Caudate nucleus (tissue), 63 donors: ENCODE measurements at places on chromosomes 2 and 18.

DNA sequence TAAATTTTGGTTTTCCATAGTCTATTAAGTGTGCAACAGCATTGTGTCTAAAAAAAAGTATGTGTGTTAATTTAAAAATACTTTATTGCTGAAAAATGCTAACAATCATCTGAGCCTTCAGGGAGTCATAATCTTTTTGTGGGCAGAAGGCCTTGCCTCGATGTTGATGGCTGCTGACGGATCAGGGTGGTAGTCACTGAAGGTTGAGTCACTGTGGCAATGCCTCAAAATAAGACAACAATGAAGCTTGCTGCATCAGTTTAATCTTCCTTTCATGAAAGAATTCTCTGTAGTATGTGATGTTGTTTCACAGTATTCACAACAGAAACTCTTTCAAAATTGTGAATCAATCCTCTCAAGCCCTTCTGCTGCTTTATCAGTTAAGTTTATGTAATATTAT, 31.3 kb downstream of the HDHD2 start:
- DNase-seq = no peak

- no peak for DNase-seq
Measured at GRCh38 chr18:23900994-23901393, 113.6 kb upstream of the TTC39C start.

DNA sequence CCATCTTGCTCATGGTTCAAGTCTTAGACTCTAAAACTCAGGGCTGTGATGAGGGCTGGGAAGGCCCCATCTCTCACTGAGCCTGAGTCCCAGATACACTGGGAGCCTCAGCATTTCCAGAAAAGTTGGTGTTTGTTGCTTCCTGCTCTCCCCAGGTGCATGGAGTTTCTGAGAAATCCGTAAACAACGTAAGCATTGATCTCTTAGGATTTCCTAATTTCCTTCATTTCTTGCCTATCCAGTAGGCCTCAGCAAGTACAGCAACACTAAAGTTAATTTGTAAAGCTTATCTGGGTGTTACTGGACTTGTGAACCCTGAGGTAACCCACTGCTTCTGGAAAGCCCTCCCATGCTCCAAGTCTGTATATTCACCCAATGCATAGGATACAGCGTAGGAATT, 199.4 kb upstream of the SIX3 start:
- DNase-seq = no peak

GRCh38 chr2:129930451-129930850, 49.0 kb upstream of the RAB6C start:
- no peak for DNase-seq

- no peak for DNase-seq
Measured at GRCh38 chr2:62443471-62443870, 62.5 kb downstream of the TMEM17 start.

- no peak for DNase-seq
Measured at GRCh38 chr2:69765096-69765380, 23.1 kb downstream of the ANXA4 start.

DNA sequence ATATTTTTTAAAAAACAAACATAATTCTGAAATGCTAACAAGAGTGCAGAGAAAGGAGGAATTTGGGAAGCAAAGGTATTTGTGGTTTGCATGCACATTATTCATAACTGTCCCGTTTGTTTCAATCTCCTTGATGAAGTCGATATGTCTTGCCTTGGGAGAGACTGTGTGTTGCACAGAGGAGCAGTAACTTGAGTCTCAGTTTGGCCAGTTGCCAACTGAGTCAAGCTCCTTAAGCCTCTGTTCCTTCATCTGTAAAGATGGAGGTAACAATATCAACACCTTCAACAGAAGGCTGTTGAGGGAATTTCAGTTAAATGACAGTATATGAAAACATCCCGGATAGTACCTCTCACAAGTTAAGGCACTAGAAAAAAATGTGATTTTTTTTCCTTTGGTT, 226.2 kb downstream of the ASXL3 start:
- DNase-seq = no peak

GRCh38 chr2:236696834-236697233, 127.2 kb downstream of the ACKR3 start:
- no peak for DNase-seq

DNA sequence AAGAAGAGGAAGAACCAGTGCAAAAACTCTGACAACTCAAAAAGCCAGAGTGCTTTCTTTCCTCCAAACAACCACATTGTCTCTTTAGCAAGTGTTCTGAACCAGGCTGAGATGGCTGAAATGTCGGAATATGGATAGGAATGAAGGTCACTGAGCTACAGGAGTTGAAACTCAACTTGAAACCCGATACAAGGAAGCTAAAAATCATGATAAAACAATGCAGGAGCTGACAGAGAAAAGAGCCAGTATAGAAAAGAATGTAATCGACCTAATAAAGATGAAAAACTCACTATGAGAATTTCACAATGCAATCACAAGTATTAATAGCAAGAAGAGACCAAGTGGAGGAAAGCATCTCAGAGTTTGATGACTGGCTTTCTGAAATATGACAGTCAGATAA, 15.0 kb upstream of the EIF2AK3 start:
- DNase-seq = no peak

DNA sequence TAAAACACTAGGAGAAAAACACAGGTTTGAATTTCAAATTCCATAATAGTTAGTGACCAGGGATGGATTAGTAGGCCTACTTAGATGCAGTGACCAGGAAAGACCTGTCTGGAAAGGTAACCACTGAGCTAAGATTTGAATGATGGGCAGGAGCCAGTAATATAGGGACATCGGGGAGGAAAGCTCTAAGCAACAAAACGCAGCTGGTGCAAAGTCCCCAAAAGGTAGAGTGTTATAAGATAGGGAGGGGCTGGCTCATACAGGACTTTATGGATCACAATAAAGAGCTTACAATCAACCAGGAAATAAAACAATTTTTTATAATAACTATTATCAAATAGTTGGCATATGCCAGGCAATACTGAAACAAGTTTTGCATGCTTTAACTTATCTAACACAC, 849.4 kb downstream of the LRRTM4 start:
- no peak for DNase-seq

DNA sequence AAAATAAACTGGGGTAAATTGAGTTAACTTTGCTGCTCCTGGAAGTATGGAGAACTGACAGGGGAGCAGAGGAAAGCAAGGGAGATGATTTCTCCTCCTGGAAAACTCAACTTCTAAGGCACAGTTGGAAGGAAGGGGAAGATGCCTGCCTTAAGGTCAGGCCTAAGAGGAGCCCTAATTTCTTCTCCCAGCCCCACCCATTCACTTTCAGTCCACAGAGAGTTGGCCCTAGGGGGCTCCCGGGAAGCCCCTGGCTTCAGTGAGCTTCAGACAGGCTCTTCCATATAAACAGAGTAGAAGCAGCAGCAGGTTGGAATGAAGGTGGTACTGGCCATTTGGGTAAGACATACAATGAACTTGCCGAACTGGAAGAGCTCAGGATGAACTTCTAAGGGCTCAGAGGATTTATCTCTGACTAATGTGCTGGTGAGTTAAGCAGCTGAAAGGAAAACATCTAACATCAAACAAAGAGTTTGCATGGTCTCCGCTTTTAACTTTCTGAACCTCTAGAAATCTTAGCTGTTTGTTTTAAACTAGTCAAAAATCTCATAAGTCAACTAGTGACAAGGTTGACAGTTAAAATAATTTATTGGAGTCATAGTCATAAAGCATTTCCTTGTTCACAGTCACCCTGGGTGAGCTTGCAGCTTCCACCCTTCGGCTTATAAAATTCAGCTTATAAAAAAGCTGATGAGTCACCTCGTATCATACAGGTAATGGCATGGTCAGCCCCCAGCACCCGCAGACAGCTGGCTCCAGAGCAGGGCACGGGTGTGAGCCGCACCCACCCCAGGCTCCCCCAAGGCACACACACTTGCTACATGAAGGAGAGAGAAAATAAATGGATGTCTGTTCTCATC, 9.8 kb downstream of the MALL start:
- peak; percentile 25 for DNase-seq

DNA sequence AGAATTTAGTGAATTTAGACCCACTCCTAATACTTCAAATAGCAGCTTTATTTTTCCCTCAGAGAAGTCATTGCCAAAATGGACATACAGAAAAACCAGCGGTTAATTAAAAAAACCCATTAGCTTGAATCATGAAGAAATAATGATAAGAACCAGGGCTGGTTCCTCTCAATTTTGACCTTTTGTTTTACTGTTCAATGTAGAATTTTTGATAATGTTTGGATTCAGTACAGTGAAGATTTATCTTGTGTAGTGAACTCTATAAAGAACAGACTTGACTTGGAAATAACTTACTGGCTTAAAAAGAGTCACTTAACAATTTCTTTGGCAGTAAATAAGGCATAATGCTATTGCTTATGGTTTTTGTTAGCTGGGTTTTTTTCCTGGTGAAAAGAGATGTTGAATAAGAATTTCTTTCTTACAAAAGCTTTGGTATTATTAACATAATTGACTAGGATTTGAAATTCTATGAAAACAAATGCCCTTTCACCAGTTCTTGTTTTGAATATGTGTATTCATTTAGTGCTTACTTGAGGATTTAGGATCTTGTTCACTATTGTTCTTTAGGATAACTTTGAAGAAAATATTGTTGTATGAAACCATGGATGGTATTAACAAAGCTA, 73.4 kb upstream of the ITPRID2 start:
- no peak for DNase-seq

DNA sequence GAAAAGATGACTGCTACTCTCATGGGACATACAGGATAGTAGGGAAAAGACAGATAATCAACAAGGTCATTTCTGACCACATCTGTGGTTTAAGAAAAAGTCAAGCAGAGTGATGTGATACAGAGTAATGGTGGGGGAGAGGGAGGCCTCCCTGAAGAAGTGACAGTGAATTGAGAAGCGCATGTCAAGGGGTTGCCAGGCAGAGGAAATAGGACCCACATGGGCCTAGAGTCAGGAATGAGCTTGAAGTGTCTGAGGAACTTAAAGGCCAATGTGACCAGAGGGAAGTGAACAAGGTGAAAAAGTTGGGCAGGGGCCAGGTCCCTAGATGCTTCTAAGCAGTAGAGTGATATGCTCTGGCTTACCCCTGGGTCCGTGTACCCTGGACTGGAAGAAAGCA, 113.5 kb upstream of the PPP1CB start:
- DNase-seq = no peak

GRCh38 chr2:207792244-207792785, 22.6 kb upstream of the FZD5 start:
- no peak for DNase-seq

DNA sequence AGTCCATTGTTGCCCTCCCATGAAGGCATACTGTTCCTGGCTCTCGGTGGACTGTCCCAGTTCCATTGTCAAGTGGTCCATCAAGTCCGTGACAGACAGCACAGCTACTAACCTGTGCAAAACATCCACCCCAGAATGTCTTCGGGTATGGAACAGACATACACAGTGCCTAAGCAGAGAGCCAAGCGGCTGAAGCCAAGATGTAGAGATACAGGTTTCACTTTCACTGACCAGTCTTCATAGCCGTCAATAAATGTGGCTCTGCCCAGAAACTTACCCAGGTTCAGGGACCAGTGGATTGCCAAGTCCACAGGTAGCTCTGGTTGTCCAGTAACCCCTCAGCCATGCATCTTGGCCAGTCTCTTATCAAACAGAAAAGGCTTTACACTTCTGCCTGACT, 10.7 kb upstream of the PAPOLG start:
- DNase-seq = no peak

DNA sequence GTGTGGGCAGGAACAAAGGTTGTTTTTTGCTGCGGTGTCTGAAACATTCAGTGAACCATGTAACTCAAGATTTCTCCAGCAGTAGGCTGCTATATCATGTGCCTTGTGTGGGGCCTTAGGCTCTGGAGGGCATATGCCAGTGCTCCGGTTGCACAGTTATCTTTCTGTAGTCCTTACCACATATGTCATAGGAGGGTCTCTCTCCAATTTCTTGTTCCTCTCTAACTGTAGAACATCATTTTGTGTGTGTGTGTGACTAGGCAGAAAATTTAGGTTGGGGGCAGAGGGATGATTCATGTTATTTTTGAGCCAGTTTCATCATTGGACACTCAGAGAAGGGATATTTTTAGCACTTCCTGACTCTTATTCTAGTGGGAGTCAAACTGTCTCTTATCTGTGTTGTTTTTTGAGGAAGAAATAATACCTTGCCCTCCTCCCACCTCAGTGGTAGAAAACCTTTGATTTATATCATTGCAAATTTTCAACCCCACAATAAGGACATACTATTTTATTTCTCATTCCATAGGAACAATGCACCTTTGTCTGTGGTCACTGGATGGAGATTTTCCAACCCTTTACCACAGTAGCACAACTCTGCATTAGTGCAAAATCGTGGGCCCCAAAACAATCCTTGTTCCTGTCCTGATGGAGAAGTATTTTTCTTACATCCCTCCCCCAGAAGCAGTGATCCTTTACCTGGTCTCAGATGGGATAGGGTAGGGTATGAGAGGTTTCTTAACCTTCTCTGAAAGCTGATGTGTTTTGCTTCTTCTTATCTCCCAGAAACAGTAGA, 113.9 kb downstream of the CCDC74A start:
- no peak for DNase-seq

DNA sequence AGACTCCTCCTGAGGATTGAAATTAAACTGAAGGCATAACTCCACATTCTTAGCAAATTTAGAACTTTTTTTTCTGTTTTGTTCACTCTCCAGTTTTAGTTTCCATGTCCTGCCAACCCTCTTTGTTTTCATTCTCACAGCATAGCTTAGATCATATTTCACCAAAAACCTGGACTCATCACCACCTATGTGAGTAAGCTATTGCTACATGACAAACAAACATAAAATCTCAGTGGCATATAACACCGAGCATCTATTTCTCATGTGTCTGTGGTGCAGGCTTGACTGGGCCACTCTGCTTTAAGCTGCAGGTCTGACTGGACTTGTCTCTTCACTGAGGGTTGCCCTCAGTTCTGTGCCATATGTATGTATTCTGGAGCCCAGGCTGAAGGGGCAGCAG, 385.2 kb downstream of the ARHGAP15 start:
- no peak for DNase-seq

DNA sequence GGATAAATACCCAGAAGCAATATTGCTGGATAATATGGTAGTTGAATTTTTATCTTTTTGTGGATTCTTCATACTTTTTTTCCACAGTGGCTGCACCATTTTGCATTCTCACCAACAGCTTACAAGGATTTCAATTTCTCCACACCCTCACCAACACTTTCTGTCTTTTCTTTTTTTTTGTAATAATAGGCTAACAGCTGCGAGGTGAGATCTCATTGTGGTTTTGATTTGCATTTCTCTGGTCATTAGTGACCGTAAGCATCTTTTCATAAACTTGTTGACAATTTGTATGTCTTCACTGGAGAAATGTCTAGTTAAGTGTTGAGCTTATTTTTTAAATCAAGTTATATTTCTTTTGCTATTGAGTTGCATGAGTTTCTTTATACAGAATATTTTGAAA, 17.6 kb upstream of the SLC9A2 start:
- DNase-seq = no peak

DNA sequence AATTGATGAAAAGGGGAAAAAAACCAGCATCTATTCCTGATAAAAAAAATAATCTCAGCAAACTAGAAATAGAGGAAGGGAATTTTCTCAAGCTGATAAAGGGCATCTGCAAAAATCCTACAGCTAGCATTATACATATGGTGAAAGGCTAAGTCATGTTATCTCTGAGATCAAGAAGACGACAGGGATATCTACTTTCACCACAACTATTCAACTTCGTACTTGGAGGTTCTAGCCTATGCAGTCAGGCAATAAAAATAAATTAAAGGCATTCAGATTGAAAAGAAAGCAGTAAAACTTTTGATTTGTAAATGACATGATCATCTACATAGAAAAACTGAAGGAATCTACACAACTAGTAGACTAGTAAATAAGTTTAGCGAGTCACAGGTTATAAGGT, 58.2 kb downstream of the CAB39 start:
- DNase-seq = no peak

GRCh38 chr18:9771261-9771976, 63.3 kb downstream of the RAB31 start:
- peak; percentile 79 for DNase-seq
